ENCODE measurements at places on chromosomes 6 and 20.

DNA sequence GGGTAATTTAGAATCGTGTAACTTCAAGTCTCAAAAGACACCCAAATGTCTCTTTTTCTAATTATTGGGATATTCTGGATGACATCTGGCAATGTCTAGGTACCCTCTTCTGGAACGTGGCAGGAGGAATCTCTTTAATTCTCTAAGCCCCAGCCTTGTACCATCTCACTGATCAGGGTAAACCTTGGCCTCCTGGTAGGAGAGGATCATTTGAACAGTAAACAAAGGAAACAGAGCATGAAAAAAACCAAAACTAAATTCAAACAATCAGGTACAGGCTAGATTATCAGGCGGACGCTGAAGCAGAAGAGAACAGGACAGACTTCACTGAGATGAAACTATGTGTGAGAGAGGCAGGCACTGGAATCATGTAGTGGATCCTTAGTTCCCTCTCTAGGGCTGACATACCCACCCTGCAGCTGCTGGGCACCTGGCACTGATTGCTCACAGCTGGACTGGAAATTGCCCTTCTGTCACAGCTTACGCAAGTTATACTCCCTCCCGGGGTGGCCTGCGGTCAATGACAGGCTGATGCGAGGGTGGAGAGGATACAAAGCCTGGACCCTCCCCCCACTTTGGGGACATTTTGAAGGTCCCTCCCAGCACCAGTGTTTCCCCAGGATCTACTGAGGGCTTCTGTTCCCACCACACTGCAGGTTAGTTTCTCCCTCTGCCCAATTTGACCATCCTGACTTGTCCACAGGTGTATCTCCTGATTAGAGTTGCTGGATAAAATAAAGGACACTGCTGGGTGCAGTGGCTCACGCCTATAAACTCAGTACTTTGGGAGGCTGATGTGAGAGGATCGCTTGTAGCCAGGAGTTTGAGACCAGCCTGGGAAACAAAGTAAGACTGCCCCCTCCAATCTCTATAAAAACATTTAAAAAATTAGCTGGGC, 20.6 kb upstream of the ZBTB24 start:
- no peak for DNase-seq

- no peak for DNase-seq
Observed at GRCh38 chr20:44851545-44851944, 34.0 kb upstream of the YWHAB start.

DNA sequence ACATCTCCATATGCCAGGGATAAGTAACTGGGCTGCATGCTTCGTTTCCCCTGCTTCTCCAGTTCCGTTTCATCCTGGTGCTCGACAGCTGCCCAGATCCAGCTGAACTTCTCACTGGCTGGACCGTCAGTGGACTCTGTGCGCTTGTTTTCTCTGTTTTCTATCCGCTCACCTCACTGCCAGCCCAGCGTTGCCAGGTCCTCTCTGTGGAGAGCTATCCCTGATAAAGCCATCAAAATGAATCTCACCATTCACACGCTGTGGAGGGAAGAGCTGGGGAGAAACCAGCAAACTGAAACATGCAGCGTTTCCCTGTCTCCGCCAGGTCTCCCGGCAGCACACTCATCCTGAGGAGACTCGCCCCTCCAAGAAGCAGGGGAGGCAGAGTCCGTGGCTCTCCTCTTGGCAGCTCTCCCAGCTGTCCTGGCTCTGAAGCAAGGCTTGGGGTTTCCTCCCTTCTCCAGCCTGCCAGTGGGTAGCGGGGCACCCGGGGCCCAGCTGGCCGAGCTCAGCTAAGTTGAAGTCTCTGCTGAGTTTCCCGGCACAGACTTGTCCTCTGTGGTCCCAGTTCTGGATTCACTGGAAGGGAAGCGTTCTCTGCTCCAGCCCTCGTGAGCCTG, 160.9 kb downstream of the DTNBP1 start:
- DNase-seq = no peak

GRCh38 chr6:12525276-12525675, 191.3 kb upstream of the PHACTR1 start:
- DNase-seq = no peak

GRCh38 chr20:24694157-24694726, 224.8 kb downstream of the SYNDIG1 start:
- no peak for DNase-seq

- no peak for DNase-seq
Observed at GRCh38 chr20:2817891-2818595, 1.9 kb downstream of the TMEM239 start.

- no peak for DNase-seq
Observed at GRCh38 chr6:157982563-157983405, 1.1 kb downstream of the SYNJ2 start.

DNA sequence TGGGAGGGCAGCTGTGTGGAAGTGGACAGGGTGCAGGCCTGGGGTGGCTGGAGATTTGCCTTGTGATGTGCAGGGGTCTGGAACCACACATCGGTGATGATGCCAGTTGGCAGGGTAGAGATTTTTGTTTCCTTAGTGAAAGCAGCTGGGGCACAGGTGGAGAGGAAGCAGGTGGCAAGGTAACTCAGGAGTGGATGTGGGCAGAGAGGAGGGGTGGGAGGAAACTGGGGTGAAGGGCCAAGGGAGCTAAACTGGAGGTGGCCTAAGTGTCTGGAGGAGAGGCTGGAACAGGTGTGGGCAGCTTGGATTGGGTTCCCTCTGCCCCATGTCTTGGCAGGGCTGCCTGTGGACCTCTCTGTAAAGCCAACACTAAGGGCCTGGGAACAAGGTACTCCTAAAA, 4.7 kb upstream of the SCUBE3 start:
- DNase-seq = no peak

GRCh38 chr6:165820407-165820806, 157.4 kb upstream of the PDE10A start:
- no peak for DNase-seq

GRCh38 chr6:30283761-30284160, 43.0 kb upstream of the TRIM39 start:
- DNase-seq = no peak

- no peak for DNase-seq
Observed at GRCh38 chr20:64072498-64073063, 6.7 kb downstream of the RGS19 start.

GRCh38 chr6:113697632-113698410, 159.3 kb upstream of the MARCKS start:
- no peak for DNase-seq

DNA sequence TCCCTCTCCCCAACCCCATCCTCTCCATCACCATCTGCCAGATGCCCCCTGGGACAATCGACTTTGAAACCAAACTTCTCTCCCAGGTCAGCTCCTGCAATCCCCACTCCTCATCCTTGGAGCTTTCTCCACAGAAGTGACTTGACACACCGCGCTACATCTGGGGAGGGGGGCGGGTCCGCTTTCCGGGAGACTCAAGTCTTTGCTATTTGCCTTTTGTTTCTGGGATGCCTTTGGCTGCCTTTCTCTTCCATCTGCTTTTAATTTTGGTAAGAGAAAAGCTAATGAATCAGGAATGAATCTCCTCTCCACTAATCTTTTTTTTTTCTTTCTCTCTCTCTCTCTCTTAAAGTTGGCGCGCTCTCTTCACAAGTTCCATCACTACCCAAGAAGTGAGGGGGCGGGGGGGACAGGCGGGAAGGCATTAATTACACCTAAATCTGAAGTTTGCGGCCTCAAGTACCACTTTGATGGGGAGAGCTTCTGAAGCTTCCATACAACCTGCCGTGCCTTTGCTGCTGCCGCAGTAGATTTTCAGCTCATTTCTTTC, 664 bp upstream of the TPBG start:
- DNase-seq = no peak

DNA sequence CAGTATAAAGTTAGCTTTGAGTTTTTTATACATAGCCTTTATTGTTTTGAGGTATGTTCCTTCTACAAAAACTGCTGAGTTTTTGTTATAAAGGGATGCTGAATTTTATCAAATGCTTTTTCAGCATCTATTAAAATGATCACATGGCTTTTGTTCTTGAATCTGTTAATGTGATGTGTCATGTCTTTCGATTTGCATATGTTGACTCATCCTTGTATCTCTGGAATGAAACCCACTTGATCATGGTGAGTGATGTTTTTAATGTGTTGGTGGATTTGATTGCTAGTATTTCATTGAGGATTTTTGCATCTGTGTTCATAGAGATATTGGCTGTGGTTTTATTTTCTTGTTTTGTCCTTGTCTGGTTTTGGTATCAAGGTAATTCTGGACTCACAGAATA, 24.7 kb upstream of the BLCAP start:
- DNase-seq = no peak

DNA sequence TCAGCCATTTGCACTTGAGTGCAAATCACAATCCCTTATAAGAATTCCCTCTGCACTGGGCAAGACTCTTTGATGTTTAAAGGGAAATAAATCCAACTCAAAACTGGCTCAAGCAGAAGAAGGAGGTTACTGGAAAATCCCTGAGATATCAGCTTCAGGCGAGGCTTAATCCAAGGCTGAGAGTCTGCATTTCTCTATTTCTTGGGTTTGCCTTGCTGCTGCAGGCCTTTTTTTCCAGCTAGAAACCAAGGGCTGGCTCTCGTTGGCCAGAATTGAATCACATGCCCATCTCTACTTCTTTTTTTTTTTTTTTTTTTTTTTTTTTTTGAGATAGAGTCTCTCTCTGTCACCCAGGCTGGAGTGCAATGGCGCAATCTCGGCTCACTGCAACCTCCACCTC, 11.7 kb downstream of the HCK start:
- DNase-seq = no peak

Data from stimulated activated CD4-positive, alpha-beta T cell treated with anti-CD3 and anti-CD28 coated beads, Interleukin-1b, Interleukin-23, amount 100 ng/mL, for 24 hours (primary cell).